ENCODE measurements at places on chromosomes 5 and 9.

DNA sequence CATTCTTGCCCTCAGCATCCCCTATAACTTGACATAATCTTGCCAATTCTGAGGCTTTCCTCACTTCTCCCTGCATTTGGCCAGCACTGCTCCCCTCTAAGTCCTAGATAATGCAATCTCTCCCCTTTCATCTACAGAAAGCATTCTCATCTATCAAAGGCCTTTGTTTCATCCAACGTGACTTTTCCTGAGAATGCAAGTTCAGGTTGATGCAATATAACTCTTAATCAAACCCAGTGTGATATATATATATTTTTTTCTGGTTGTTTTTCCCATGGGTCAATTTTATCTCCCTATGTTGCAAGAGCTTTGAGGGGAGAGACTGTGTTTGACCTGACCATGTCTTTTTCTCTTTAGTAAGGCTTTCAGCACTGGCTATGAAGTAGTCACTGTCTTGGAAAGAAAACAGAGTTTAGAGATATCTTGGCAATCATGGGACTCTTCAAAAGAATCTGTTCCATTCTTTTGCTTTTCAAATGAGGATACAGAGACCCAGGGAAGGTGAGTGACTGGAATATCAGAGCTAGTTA lies 268.6 kb downstream of the TRPM3 start:
- no peak for DNase-seq

- no peak for DNase-seq
These were observed 22.0 kb upstream of the FGFR4 start for GRCh38 chr5:177064500-177065277.

- DNase-seq = no peak
These were observed 51.8 kb upstream of the APC start for GRCh38 chr5:112685931-112686330.

- no peak for DNase-seq
These were observed 28.7 kb downstream of the TPPP start for GRCh38 chr5:664343-664993.

GRCh38 chr5:31324842-31325241 lies 131.4 kb downstream of the CDH6 start:
- no peak for DNase-seq

- DNase-seq = no peak
These were observed 15.0 kb upstream of the FBP1 start for GRCh38 chr9:94654165-94654894.

DNA sequence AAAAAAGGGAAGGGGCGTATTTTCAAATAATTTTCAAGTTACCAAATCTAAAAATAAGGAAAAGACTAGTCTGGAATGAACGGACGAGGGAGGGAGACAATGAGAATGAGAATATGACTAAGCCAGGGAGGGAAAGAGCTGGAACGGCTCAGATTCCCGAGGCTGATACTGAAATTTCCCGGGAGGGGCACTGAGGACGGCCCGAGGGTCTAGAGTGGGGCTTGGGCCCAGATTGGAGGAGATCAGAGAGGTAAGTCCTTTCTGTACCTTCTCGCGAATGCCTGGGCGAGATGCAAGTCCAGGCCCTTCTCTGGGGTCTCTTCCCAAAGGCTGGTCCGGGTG lies 3.4 kb upstream of the CCIN start:
- no peak for DNase-seq

DNA sequence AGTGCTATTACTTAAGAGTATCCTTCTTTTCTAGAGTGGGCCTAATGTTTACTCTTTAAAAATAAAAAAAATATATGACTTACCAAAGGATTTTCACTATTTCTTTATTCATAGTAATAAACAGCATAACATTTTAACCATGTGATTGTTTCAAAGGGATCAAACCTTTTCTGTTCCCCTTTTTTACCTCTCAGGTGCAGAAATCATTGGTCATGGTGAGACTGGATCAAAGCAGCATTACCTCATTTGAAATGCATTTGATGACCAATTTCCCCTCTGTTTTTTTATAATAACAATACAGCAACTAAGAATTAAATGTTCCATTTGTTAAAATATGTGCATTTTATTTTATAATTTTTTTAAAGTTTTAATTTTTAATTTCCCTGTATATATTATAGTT lies 598.0 kb upstream of the RGMB start:
- no peak for DNase-seq

GRCh38 chr5:109455598-109456096 lies 45.9 kb upstream of the PJA2 start:
- DNase-seq = no peak

GRCh38 chr9:4214486-4214885 lies 85.4 kb downstream of the GLIS3 start:
- DNase-seq = no peak

GRCh38 chr9:7166074-7166473 lies 408.3 kb downstream of the KDM4C start:
- DNase-seq = no peak

Data from stimulated activated CD4-positive, alpha-beta T cell treated with anti-CD3 and anti-CD28 coated beads, Interleukin-15, amount 100 ng/mL, for 48 hours (primary cell).